Vagina (tissue), 2 donors: ENCODE measurements at places on chromosomes 7 and 10. TPM values are rescaled to one million over a fixed set of nuclear protein-coding genes. Genes with fewer than 3 reads are reported as not detected.

DNA sequence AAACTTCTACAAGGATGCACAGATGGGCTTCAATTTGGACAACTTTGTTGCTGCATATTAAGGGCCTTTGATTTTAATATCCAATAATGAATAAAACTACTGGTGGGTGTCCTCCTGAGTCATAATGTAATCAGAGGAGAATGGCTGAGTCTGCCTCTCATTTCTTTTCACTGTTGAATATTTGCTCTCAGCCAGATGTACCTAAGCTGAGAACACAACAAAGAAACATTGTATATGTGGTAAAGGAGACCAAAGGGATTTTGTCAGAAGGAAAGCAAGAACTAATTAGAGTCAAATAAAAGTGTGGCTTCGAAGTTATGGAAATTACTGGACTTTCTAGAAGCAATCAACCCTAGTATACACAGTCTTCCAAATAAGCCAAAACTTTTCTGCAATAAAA lies 131.0 kb upstream of the BET1 start:
- DNase-seq, result no peak

- DNase-seq, result no peak
Observed at GRCh38 chr10:103884681-103885139, 29.3 kb upstream of the SH3PXD2A start.

DNA sequence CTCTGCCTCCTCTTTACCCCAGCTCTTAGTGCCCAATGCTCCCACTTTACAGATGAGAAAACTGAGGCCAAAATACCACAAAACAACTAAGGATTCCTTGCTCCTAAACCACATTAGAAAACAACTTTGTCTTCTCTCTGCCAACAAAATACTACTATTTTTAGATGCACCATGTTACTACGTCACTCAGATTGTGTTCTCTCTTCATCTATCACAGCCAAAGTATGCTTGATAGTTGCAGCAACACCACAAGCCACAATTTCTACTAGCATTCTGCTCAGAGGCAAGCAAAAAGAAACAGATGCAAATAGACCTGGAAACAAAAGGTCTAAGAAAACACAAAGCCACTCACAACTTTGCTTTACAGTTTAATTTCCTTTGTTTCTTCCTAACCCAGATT lies 3.3 kb upstream of the PDE1C start:
- no peak for DNase-seq

- no peak for DNase-seq
Observed at GRCh38 chr7:80563561-80564327, 51.9 kb upstream of the GNAT3 start.

- DNase-seq, result no peak
Observed at GRCh38 chr10:99995713-99996112, 14.0 kb downstream of the DNMBP start.

DNA sequence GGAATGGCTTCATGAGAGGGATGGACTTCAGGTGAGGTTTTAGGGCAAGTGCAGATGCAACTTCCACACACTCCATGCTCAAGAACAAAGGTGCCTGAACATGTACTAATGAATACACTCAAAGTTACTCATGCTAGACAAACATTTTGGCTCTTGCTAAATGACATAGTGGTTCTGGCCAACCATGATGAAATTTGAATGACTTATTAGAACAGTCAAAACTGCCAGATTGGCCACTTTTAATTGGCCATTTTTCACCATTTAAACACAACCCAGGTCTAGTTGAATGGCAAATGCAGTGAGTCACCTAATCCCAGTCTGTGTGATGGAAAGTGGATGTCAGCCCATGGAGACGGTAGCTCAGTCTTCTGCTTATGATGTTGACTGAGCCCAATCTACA lies 4.9 kb upstream of the PTPRN2 start:
- no peak for DNase-seq

DNA sequence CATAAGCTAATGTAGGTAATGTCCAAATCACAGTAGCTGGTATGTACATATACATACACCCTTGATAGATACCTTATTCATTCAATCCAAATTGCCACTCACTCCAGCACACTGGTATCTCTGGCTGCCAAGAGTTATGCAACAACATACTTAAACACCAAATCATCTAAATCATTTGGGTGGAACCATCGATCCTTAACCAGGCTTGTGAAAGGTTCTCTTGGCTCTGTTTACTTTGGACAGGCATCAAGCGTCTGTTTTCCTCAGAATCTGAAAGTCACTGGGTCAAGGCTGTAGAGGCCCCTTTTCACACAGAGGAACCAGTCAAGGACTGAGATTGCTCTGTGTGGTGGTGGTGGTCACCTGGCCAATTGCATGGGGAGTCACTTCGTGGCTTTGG lies 24.6 kb downstream of the JAZF1 start:
- no peak for DNase-seq

The PRPS1L1 gene
- not detected for total RNA-seq

The SMO gene
- 22.1 TPM for total RNA-seq
